K562 (cell line): ENCODE measurements at places on chromosomes 2 and 18. TPM values are rescaled to one million over a fixed set of nuclear protein-coding genes. Genes with fewer than 3 reads are reported as not detected.

GRCh38 chr2:227402959-227403358 is 15.2 kb upstream of the SCYGR1 start:
- no peak for DNase-seq

- no peak for DNase-seq
These were observed 152.0 kb downstream of the GREB1L start for GRCh38 chr18:21393986-21394385.

DNA sequence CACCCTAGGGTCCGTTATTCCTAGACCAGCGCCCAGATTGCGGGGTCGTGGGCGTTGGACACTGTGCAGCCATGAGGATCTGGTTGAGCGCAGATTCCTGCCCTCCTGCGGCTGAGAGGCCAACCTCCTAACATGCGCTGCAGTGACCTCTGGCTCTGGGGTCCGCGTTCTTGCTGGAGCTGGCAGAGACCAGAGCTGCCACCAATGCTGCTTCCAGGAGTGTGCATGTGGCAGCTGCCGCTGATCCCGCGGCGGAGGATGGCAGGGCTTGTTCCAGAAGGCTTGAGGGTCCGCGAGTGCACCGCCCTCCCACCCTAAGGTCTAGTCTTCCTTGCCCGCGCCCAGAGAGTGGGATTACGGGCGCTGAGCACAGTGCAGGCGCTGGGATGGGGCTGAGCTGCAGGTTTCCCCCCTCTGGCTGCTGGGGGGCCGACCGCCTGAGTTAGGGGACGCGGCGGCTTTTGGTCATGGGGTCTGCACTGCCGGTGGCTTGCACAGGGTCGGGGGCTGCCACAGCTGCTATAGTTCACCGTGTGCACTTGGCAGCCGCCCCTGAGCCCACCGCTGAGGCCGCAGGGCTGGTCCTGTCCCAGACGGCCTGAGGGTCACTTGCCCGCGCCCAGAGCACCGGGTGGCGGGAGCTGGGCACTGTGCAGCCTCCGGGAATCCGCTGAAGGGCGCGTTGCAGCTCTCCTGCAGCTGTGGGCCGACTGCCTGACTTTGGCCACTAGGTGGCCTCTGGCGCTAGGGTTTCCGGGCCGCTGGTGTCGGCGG is 145.9 kb downstream of the CCDC74A start:
- peak; percentile 78 for DNase-seq

DNA sequence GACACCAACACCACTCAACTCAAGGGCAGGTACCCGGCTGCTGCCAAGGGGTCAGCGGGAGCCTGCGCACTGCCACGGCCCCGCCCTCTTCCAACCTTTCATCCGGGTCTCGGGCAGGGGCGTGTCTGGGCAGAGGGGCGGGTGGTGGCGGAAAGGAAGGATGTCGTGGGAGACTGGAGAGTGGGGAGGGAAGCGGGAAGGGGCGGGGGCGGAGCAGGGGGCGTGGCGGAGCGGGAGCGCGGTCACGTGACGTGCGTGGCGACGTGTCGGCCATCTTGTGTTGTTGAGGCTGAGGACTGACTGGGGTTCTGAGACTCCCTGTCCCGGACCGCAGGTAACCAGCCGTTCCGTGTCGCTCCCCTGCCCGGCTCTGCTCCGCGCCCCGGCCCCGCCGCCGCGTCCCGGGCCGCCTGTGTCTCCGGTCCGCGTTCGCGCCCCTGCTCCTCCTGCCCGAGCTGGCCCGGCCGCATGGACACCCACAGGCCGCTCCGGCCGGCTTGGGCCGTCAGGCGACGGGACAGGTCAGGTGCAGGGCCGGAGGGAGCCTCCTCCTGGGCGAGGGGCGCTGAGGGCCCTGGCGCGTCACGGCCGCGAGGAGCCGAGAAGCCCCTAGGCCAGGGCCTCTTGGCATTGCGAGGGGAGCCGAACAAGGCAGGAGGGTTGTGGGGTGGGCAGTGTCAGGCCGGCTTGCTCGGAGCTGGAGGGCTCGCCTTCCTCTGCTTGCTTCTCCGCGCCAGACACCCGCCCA is at the start of gene GIGYF2:
Gene GIGYF2 (plus strand): TSS at position 273 of the 748 bp plus-strand sequence. CDS start 37,867 bp downstream, outside the sequence.
- DNase-seq: peak; percentile 94

DNA sequence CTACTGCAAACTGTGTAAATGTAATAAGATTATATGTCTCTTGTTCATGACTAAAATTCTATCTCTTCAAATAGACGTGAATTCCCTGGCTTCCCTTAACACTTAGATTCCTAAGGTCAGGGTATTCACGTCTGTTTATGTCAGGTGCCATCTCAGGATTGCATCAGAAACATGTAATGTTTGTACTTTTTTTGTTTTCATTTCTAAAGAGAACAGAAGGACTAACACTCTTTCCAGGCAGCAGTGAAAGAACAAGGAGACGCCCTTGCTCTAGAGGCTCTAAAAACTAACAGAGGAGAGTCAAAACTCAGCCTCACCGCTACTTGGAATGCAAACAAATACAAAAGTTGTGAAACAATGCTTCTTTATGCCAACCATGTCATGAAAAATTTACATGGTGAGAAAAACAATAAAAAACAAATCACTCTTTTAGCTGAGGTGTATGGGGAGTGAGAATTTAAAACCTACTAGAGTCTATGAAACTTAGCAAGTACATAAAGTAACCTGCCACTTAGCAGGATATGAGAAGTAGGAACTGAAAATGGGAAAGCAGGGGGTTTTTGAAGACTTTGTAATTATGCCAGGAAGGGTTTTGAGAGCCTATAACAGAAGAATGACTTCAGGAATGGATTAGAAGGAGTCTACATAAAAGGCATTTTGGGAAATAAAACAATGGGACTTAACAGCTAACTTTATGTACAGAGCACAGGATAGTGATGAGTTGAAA is 522.7 kb downstream of the THSD7B start:
- DNase-seq: no peak

GRCh38 chr2:98013407-98014042 is 17.8 kb upstream of the TMEM131 start:
- DNase-seq: no peak

GRCh38 chr2:170156592-170156991 is 21.4 kb upstream of the MYO3B start:
- DNase-seq: no peak

Gene PUS10
- 6.6 TPM in 2 replicates for total RNA-seq

Gene VWC2L
- not detected in 2 replicates for total RNA-seq

Gene KIF1A
- total RNA-seq: 0.94 and 1.4 TPM in 2 replicates

Gene TBR1
- not detected in 2 replicates for total RNA-seq

Gene TMEM169
- 0.04 and 0.13 TPM in 2 replicates for total RNA-seq

Gene PLCL1
- 8.9 and 9.7 TPM in 2 replicates for total RNA-seq
